ENCODE measurements at places on chromosomes 2 and 18. TPM values are rescaled to one million over a fixed set of nuclear protein-coding genes. Genes with fewer than 3 reads are reported as not detected.

Gene TMEM200C
- not detected for total RNA-seq

Gene LYPD6
- total RNA-seq = not detected

DNA sequence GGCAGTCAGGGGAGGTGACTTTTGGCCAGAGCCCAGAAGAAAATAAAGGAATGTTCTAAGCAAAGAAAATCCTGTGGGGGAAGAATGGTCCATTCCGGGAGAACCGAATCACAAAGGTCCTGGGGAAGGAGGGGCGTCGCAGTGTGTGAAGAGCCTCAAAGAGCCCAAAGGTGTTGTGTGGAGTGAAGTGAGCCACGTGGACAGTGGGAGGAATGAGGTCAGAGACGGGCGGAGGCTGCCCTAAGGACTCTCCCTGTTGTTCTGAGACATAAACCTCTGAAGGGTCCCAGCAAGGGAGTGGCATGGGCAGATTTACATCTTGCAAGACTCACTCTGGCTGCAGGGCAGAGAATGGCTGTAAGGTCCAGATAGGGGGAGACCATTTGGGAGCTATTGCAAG, 91.3 kb upstream of the SEC11C start:
- no peak overlapping the region for H3K27ac ChIP-seq
- no peaks in the 10 kb centered on the region for H3K36me3 ChIP-seq
- no peaks in the 10 kb centered on the region for H3K4me1 ChIP-seq

DNA sequence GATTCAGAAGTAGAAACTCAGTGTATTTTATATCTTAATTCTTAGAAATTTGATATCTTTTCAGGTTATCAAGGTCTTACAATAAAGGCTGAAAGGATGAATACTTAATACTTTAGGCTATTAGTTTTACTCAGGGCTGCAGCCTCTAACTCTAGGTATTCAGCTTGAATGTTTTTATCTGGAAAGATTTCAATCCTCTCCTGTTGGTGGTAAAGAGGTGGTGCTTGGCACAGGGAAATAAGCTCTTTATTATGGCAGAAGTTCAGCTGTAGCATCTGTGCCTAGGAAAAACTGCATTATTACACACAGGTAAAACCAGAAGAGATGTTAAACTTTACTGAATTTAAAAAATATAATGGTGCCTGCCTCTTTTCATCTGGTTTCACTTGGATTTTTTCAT, 11.1 kb downstream of the ACVR2A start:
- no peak overlapping the region for H3K27ac ChIP-seq
- no peak for DNase-seq
- peaks cover 33% of the 10 kb centered on the region for H3K4me1 ChIP-seq
- no peaks in the 10 kb centered on the region for H3K36me3 ChIP-seq
- H3K27me3 ChIP-seq = no peaks in the 10 kb centered on the region

Gene TWIST2
- 0.58 TPM for total RNA-seq

DNA sequence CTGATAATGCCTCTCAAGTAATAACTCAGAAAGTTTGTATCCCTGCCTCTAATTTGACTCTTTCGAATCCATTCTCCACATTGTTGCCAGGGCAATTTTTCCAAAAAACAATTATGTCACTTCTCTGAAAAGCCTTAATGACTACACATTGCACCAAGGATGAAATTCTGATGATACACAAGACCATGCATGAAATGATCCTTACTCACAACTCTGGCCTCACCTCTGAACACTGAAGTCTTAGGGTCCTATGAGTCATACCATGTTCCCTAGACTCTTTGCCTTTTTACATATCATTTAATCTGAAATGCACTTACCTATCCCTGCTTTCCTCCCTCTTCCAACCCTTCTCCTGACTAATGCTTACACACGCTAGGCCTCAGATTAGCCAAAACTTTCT, 51.0 kb downstream of the WDPCP start:
- DNase-seq = no peak
- no peak overlapping the region for H3K4me3 ChIP-seq
- H3K4me1 ChIP-seq = no peaks in the 10 kb centered on the region
- no peaks in the 10 kb centered on the region for H3K36me3 ChIP-seq
- H3K27me3 ChIP-seq = no peaks in the 10 kb centered on the region

DNA sequence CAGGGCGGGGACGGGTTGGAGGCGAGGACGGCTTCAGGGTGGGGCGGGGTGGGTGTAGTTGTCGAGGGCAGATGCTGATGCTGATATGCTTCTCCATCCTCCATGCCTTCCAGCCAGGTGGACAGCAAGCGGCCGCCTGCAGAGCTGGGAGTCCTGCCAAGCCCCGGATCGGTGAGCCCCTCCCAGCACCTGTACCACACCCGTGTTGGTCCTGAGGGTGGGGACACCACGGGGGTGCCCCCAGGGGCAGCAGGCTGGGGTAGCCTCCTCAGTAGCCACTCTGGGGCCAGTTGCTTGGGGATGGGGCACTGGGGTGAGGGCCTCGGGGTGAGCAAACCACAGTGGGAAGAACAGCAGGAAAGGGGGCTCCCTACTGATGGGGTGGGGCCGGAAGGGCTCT, 2.6 kb downstream of the ANO7 start:
- no peak overlapping the region for H3K4me3 ChIP-seq
- H3K27ac ChIP-seq = no peak overlapping the region
- peak; percentile 41 for DNase-seq
- peaks cover 11% of the 10 kb centered on the region for H3K4me1 ChIP-seq
- no peaks in the 10 kb centered on the region for H3K36me3 ChIP-seq
- H3K27me3 ChIP-seq = no peaks in the 10 kb centered on the region

Measured in stomach (tissue), 19 donors.